Body of pancreas (tissue), 4 donors: ENCODE measurements at places on chromosomes 16 and 17. TPM values are rescaled to one million over a fixed set of nuclear protein-coding genes. Genes with fewer than 3 reads are reported as not detected.

C17orf113 gene
- 4.4 TPM for total RNA-seq

UBB gene
- total RNA-seq: 486 TPM

SNX11 gene
- total RNA-seq: 5.4 TPM

APOBR gene
- 1.0 TPM for total RNA-seq

OTOP3 gene
- total RNA-seq: 2.3 TPM

VAT1L gene
- 2.3 TPM for total RNA-seq

ARHGAP23 gene
- total RNA-seq: 10.9 TPM

DNA sequence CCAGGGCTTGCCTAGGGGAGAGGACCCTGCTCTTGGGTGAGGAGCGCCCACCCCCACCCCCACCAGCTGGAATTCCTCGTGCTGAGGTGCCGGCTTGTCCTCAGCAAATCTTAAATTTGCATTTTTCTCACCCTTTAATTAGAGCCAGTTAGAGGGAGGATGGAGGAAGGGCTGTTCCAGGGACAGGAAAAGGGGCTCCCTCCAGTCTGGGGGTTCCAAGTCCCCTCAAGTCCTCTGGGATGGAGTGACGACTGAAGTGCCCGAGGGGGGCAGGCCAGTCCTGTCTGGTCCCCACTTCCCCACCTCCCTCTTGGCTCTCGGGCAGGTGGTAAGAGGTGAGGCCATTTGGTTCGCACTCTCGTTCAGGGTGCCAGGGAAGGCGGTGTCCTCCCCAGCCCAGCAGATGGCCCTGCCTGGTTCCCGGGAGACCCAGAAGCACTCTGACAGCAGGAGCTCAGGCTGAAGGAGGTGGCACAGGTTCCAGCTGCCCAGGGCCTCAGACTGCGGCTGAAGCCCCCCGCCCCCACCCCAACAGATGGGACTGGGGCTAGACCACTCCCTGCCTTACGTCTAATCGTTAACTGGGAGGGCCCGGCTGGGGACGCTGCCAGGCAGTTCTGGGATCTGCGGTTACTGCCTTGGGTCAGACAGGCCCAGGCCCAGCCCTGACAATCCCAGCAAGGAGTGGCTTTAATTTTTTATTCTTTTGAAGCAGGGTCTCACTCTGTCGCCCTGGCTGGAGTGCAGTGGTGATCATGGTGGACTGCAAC lies 2.2 kb downstream of the RAB26 start:
- H3K27me3 ChIP-seq: no peaks in the 10 kb centered on the region
- DNase-seq: peak; percentile 62
- H3K4me1 ChIP-seq: peaks cover 72% of the 10 kb centered on the region
- H3K4me3 ChIP-seq: no peak overlapping the region

DNA sequence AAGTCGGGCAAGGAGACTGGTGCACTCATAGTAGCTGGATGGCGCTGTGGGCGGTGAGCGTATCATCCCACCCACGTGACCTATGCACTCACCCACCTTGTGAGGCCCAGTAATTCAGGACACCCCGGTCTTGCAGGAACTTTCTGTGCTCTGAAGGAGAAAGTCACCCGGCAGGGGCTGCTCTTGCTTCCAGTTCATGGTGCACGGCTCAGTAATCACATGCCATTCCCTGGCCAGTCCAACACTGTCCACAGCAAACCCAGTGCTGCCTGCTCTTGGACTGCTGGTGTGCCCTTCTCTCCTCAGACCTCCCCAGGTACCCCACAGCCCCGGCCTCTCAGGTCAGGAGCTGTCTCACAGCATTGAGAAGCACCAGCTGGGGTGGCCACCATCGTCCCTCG lies 16.4 kb upstream of the RHBDF2 start:
- H3K4me3 ChIP-seq: no peak overlapping the region
- H3K36me3 ChIP-seq: no peaks in the 10 kb centered on the region
- no peaks in the 10 kb centered on the region for H3K27me3 ChIP-seq
- H3K27ac ChIP-seq: no peak overlapping the region
- H3K4me1 ChIP-seq: no peaks in the 10 kb centered on the region

DNA sequence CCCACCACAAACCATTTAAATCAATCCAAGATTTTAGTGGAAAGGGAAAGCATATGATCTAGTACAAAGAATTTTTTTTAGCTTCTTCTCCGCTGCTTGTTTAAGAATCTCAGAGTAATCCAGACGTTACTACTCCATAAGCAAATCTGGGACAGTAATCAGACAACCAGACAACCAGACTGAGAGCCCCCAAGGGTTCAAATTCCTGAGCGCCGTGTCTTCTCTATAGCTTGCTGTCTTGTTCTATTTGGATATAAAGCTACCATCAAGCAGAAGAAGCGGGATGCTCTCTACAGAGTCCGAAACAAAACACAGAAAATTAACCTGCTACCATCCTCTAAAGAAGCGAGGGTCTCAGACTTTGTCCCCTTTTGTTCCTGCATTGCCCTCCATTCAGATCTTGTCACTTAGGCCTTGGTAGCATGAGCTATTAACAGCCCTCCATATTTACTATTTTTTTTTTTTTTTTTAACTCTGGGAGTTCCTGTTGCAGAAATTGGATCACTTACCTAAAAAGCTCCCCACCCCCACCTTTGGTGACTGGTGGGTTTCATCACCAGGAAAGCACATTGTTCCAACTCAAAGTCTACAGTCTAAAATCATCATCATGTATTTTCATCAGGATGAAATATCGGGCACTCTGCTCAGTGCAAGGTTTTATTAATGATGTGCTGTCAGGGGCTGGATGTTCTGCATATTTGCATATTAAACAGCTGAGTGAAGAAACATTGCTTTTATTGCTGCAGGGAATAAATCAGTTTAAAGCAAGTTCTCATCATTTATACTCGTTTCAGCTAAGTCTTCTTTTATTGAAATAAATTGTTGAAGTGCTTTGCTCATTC lies 576.7 kb downstream of the WWOX start:
- DNase-seq: no peak
- no peak overlapping the region for H3K27ac ChIP-seq
- no peaks in the 10 kb centered on the region for H3K27me3 ChIP-seq
- no peaks in the 10 kb centered on the region for H3K4me1 ChIP-seq
- H3K36me3 ChIP-seq: no peaks in the 10 kb centered on the region
- H3K4me3 ChIP-seq: no peak overlapping the region

GRCh38 chr17:77666462-77666861 lies 292.0 kb upstream of the TNRC6C start:
- no peak overlapping the region for H3K4me3 ChIP-seq
- no peak overlapping the region for H3K27ac ChIP-seq
- H3K4me1 ChIP-seq: no peaks in the 10 kb centered on the region
- no peak for DNase-seq
